ENCODE measurements at places on chromosomes 5 and 9. TPM values are rescaled to one million over a fixed set of nuclear protein-coding genes. Genes with fewer than 3 reads are reported as not detected.

PCDHA1 gene
- total RNA-seq = 0.12 TPM

GZMA gene
- total RNA-seq = 1.8 TPM

LCN10 gene
- 0.47 TPM for total RNA-seq

ESM1 gene
- total RNA-seq = 17.0 TPM

CSF1R gene
- 39.5 TPM for total RNA-seq

HMCN2 gene
- 5.9 TPM for total RNA-seq

ZNF189 gene
- 31.7 TPM for total RNA-seq

ABHD17B gene
- 36.3 TPM for total RNA-seq

OR1J2 gene
- not detected for total RNA-seq

PTGES gene
- total RNA-seq = 9.1 TPM

SPINK6 gene
- not detected for total RNA-seq

AJM1 gene
- 1.5 TPM for total RNA-seq

LRRC19 gene
- total RNA-seq = 12.1 TPM
